Right lung (tissue), 10 donors: ENCODE measurements at places on chromosomes 4 and X. TPM values are rescaled to one million over a fixed set of nuclear protein-coding genes. Genes with fewer than 3 reads are reported as not detected.

MAGEA8 gene
- 0.40 TPM for polyA plus RNA-seq

RTL9 gene
- polyA plus RNA-seq = 0.34 TPM

DNA sequence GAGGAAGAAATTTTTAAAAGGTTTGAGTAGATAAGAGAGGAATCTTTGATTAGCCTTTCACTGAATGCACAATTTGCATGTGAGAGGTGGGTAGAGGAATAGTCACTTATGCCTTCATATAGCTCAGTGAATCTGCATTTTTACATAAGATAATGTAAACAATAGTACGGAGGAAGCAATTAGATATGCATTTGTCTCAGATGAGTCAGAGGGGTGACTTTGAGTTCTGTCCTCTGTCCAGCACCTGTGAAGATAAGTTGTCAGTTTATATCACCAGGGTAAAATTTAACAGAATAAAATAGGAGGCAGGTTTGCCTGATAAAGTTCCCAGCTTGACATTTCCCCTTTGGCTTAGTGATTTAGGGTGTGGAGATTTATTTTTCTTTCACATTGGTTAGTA is 841.9 kb downstream of the PCDH18 start:
- DNase-seq = no peak

DNA sequence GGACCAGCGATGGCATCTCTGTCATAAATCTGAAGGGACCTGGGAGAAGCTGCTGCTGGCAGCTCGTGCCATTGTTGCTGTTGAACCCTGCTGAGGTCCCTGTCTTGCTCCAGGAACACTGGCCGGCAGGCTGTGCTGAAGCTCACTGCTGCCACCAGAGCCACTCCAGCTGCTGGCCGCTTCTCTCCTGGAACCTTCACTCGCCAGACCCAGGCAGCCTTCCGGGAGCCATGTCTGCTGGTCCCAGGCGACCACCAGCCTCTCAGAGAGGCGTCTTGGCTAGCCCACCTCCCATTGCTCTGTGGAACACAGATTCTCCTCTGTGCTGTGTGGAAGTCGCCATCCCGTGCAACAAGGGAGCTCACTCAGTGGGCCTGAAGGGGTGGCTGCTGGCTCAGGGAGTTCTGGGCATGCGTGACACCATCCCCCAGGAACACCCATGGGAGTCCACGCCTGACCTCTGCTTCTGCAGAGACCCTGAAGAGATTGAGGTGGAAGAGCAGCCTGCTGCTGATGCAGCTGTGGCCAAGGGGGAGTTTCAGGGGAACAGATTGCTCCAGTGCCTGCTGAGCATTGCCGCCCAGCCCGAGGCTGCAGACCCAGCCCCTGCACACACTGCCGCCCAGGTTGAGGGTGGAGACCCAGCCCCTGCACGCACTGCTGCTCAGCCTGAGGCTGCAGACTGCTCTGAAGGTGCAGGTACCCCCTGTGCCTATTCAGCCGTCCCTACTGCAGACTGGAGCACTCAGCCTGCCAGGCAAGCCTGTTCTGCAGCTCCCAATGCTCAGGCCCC is 33.1 kb upstream of the CYP4V2 start:
- DNase-seq = no peak

- no peak for DNase-seq
Observed at GRCh38 chr4:25424539-25425228, 47.6 kb downstream of the ANAPC4 start.

- DNase-seq = no peak
Observed at GRCh38 chr4:101020956-101021355, 326.4 kb downstream of the PPP3CA start.
